ENCODE measurements at places on chromosomes 7 and 10.

GRCh38 chr10:7937315-7937945 lies 117.1 kb upstream of the GATA3 start:
- DNase-seq: no peak

- no peak for DNase-seq
Measured at GRCh38 chr7:12909483-12909882, 222.1 kb downstream of the ARL4A start.

GRCh38 chr7:45055016-45055415 lies 33.8 kb downstream of the NACAD start:
- no peak for DNase-seq

- no peak for DNase-seq
Measured at GRCh38 chr10:115422624-115423023, 329.5 kb downstream of the ATRNL1 start.

DNA sequence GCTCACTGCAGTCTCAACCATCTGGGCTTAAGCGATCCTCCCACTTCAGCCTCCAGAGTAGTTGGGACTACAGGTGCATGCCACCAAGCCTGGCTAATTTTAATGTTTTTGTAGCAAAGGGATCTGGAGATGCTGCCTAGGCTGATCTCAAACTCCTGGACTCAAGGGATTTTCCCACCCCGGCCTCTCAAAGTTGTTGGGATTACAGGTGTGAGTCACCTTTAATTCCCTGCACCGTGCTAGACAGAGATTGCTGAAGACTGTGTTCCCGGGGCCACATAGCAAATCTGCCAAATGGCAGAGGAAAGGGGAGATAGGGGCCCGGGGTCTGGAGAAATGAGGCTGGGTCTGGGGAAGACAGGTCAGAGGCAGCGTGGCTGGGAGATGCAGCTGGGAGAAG lies 20.6 kb upstream of the PSMG3 start:
- no peak for DNase-seq

GRCh38 chr10:118276204-118276603 lies 65.9 kb downstream of the FAM204A start:
- DNase-seq: no peak

DNA sequence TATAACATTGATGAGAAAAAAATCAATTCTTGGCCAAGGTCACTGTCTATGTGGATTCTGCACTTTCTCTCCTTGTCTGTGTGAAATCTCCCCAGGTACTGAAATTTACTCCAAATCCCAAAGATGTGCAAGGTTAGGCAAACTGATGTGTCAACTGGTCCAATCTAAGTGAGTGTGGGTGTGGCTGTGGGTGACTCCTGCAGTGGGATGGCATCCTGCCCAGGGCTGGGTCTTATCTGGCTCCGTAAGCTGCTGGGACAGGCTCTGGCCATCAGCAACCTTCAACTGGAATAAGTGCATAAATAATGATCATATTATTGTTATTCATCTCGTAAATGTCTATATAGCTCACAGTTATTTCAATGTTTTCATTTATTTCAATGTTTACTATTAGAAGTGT lies 79.3 kb downstream of the JCAD start:
- no peak for DNase-seq

DNA sequence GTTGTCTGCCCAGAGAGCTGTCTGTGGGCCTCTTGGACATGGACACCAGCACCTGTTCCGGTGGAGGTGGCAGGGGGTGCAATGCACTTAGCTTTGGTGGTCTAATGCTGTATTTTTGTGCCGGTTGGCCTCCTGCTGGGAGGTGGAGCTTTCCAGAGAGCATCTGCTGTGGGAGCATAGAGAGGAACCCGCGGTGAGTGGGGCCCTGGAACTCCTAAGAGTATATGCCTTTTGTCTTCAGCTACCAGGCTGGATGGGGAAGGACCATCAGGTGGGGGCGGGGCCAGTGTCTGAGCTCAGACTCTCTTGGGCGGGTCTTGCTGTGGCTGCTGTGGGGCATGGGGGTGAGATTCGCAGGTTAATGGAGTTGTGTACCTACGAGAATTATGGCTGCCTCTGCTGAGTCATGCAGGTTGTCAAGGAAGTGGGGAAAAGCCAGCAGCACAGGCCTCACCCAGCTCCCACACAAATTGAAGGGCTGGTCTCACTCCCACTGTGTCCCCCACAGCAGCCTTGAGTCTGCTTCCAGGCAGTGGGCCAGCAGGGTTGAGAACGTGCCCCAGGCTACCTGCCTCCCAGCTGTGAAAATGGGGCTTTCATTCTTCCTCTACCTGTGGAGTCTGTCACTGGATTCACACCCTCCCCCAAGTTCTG lies 29.0 kb downstream of the JAKMIP3 start:
- DNase-seq: no peak

DNA sequence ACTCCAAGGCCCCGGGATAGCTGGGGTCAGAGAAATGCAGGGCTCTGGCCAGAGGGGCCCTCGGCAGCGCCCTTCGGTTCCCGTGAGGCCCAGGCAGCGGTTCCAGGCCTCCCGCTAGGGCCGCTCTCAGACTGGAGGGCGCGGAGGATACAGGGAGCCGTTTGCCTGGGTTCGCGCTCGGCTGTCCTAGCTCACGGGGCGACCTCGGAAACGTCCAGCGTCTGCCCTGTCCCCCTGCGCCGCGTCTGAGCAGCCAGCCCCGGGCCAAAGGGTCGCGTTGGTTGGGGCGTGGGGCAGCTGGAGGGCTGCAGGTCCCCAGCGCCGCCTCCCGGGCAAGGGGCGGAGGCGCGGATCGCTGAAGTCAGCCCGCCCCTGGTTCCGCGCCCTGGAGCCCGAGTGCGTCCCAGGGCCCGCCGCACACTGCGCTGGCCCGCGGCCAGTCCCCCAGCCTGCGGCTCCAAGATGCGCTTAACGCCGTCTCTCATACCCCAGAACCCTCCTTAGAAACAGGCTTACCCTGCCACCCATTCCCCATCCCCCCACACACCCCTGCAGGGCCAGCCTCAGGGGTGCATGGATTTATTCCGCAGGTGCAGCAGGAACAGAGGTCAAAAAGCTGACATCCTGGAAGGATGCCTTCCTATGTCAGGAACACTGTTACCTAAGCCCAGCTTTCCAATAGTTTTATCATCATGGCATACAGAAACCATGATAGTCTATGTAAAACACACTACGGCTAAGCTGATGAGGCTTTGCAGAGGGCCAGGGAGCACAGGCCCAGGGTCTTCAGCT lies 22.1 kb upstream of the OPN4 start:
- DNase-seq: no peak

GRCh38 chr7:37162106-37162505 lies 286.6 kb downstream of the ELMO1 start:
- no peak for DNase-seq

DNA sequence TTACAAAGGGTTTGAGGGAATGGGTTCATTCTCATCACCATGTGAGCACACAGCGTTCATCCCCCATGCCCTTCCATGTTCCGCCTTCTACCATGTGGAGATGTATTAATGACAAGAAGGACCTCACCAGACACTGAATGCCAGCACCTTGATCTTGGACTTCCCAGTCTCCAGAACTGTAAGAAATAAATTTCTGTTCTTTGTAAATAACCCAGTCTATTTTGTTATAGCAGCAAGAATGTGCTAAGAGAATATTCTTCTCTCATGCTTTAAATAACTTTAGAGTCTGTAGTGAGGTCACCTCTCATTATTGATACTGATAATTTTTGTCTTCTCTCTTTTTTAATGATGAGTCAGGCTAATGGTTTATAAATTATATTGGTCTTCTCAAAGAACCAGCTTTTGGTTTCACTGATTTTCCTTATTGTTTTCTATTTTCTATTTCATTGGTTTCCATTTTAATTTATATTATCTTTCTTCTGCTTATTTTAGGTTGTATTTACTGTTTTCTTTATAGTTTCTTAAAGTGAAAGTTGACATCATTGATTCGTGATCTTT lies 3.1 kb upstream of the PDIA4 start:
- no peak for DNase-seq

DNA sequence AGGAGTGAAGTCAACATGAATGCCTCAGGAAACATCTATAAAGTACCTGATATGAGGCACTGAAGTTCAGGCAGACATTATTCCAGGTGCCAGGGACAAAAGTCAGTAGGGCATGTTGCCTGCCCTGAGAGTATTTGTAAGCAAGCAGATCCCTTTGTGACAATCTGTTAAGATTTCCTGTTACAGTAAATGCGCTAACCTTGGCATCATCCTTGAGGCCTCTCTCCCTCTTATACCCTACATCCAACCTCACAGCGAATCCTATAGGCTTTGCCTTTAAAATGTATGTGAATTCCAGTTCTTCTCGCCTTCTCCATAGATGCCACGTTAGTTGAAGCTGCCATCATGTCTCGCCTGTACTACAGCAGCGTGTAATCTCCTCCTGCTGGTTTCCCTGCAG lies 165.3 kb downstream of the DNAH11 start:
- no peak for DNase-seq

DNA sequence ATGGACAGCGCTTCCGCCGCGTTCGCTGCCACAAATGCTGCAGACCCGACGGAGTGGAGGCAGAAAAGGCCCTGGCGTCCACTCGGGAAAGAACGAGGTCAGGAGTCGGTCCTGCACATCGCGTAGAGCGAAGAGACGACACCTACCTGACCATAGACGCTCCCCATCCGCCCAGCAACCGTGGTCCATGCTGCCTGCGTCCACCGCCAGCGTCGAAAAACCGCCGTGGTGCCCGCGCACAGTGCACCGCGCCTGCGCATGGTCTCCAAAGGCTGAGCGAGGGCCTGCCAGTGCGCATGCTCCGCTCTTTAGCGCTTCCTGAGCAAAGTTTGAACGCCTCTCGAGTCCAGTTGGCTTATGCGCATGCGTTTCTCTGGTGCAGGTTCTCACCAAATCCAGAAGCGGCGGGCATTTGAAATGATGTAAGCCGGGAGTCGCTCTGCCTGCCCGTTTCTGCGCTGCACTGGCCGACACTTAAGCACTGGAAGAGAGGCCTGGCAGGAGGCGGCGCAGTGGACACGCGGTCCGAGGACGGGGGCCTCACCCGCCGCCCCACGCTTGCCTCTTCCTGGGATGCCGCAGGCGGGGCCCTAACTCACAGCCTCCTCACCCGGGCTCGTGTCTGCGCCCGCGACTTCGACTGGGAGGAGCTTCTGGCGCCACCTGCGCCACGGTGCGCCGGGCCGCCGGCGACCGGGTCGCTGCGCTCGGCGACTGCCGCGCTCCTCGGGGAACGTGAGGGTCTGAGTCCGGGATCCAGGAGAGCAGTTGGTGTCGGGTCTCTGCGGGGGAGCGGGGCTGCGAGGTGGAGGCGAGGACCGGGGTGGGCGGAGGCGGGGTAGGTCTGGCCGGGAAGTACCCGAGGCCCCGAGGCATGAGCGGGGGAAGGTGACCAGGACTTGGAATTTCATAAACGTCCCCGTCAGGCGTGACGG lies at the start of gene FAM24B:
FAM24B (minus strand) TSS at position 243 of the 935 bp plus-strand sequence. CDS start 29,066 bp downstream, outside the sequence.
- peak; percentile 86 for DNase-seq

GRCh38 chr7:22140578-22140977 lies 194.9 kb upstream of the CDCA7L start:
- no peak for DNase-seq

- peak; percentile 39 for DNase-seq
Measured at GRCh38 chr10:115141254-115141653, 48.1 kb downstream of the ATRNL1 start.

GRCh38 chr7:75738604-75738974 lies at the start of gene HIP1:
TSS of gene HIP1 (minus strand) at chr7:75738941. CDS start at chr7:75738920, 21 bp downstream.
- DNase-seq: no peak

DNA sequence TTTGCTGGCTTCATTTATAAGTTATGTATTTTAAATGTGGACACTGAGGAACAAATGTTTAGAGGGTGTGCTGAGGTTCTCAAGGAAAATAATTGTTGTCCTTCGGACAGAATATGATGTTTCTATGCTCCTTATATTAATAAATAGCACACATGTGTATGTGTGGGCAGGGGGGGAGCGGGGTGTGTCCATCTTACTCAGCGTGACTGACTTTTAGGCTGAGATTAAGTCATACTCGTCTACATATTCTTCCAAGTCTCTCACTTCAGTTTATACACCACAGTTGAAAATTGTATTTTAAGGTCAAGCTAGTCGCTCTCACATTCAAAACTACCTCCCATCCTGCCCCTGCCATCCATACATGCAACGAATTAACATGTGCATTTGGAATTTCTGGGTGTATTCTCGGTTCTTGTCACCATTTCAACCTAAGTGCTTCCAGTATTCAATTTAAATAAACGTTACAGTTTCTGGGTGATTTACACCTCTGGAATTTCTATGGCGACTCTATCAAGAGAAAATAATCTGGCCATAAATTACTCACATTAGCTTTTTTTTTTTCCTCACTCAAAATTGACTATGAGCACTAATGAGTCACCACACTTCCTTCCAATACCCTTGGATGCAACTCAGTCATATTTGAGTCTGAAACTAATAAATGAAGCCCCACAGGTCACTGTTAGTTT lies 3.3 kb downstream of the PCDH15 start:
- DNase-seq: no peak

GRCh38 chr7:51366930-51367613 lies 50.5 kb upstream of the COBL start:
- peak; percentile 69 for DNase-seq

DNA sequence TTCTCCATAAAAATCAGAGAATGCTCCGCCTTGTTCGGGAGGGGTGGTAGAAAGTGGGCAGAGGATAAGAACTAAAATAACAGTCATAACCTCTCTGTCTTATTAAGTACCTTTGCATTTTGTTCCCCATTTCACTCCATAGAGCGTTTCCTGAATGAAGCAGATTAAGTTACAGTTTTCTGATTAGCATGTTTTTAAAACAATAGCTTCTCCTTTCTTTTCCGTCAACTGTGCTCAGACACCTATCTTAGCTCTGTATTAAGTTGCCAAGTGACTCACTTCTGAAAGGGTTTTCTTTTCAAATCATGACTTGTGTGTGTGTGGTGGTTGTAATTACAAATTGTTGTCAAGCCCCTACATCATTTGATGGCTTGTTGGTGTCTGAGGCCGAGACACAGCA lies 1.4 kb downstream of the HABP2 start:
- DNase-seq: no peak
